ENCODE measurements at places on chromosomes 7 and 10. TPM values are rescaled to one million over a fixed set of nuclear protein-coding genes. Genes with fewer than 3 reads are reported as not detected.

PGAM2 gene
- total RNA-seq, result 1,131 TPM

FGL2 gene
- 11.5 TPM for total RNA-seq

- DNase-seq, result no peak
Measured at GRCh38 chr7:117113871-117114270, 160.6 kb downstream of the ST7 start.

- peak; percentile 57 for DNase-seq
Measured at GRCh38 chr7:143884969-143885559, 16.9 kb downstream of the TCAF1 start.

GRCh38 chr10:13759168-13759567 lies 172.4 kb downstream of the PRPF18 start:
- DNase-seq, result no peak

DNA sequence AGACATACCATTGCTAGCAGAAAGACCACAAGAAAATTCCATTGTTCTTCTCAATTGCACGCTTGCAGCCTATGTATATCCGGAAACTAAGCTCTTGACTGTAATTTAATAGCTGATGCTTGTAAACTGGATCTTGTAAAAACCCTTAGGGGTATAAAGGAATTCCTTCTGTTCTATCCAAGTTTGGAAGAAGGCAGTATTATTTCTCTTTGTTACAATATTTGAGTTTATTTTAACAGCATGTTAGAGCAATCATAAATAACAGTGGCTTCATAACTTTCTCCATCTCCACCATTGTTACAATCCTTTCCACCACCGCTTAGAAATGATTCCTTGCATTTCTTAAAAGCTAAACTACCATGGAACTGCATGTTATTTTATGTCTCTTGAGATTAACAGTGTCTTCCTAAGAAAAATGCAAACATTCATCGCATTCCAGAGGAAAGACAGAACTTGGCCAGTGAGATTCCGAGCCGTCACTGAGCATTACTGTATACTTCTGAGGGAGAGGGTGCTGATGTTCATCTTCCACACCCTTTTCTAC lies 92.5 kb downstream of the TRIL start:
- no peak for DNase-seq

- DNase-seq, result peak; percentile 74
Measured at GRCh38 chr10:93816123-93816747, 58.5 kb downstream of the LGI1 start.

- DNase-seq, result no peak
Measured at GRCh38 chr10:89427629-89428028, 13.3 kb downstream of the IFIT5 start.

MCM10 gene
- total RNA-seq, result 0.30 TPM

Data from Right ventricle myocardium superior (tissue), 1 donor.